Epithelial cell of prostate (primary cell): ENCODE measurements at places on chromosomes 7 and 10.

DNA sequence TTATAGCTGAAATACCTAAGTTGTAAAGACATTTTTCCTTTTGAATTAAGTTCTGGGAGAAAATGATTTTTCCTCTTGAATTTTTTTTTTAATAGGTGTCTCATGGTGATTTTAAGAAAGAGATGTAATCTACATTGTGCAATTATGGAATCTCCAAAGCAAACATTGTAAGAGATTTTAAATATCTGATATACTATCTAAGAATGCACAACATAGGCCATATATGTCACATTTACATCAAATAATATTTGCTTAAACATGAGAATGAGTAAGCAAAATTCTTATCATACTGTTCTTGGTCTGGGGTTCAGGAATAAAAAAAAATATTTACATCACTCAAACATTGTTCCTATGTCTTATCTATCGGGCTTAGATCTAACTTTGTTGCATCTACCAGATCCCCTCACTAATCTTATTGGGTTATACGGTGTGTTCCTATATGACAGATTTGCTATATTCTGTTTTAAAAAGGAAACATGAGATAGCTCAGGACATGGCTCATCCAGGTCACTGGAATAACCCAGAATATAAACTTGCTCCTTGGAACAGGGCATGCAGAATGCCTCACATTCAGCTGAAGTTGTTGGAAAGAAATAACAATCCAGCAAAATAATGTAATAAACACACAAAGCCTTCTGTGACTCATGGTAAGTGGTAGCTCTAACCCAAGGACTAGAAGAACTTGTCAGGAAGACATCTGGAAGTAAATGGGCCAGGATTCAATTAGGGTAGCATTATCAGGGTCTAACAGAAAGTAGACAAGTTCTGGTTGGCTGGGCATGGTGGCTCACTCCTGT lies 794.7 kb downstream of the IPMK start:
- no peak for DNase-seq

DNA sequence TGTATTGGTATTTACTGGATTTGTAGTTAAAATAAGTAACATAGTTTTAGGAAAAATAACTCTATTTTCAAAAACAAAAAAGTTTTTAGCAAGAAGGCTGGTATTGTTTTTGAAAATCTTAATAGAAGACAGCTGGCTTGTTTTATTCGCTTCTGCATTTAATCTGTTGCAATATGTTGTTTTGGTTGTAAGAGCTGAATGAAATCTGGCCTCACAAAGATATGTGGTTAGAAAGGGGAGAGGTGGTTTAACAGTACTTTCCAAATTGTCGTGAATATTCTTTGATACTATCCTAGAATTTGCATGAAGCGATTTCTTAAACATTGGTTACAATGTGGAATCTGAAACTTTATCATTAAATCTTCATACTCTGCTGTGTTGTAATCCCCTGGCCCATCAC lies 355.9 kb upstream of the FZD8 start:
- no peak for DNase-seq

- DNase-seq: no peak
Measured at GRCh38 chr7:50399635-50400034, 50.5 kb downstream of the FIGNL1 start.

DNA sequence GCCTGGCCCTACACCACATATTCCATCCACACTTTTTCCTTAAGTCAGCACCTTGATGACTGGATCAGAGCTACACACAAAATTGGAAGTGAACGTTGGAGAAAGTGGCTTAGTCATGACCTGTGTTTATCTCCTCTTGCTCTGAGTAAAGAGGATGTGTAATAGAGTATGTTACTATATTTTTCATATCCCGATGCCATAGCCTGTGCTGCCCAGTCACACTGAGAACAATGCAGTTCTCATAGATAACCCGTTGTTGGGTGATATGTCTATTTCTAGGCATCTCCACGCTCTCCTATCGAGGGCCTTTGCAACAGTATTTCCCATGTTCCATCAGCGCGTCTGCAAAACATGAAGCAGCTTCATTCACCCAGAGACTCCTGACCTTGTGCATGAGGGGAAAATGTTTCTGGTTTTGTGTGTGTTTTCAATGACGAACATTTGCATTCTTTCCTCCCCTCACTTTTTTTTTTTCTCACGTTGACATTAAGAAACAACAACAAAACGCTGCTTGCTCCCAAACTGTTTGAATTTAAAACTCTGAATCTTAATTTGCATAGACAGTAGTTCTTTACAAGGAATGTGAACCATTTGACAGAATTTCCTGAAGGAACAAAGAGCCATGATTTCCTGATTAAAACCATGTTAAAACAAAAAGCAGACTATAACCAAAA lies 43.4 kb downstream of the GRK5 start:
- peak; percentile 62 for DNase-seq
